ENCODE measurements at places on chromosomes 7 and 10. TPM values are rescaled to one million over a fixed set of nuclear protein-coding genes. Genes with fewer than 3 reads are reported as not detected.

Gene HHEX
- 0.32 TPM for total RNA-seq

Gene EN2
- total RNA-seq = not detected

GRCh38 chr10:51403521-51403920 is 295.9 kb downstream of the CSTF2T start:
- no peak for DNase-seq

- DNase-seq = no peak
Observed at GRCh38 chr7:158375034-158375433, 212.6 kb downstream of the PTPRN2 start.

- no peak for DNase-seq
Observed at GRCh38 chr10:131094527-131095312, 216.8 kb downstream of the TCERG1L start.

All from CD4-positive, alpha-beta memory T cell (primary cell).